Activated CD4-positive, alpha-beta T cell treated with anti-CD3 and anti-CD28 coated beads for 1 hour (primary cell): ENCODE measurements at places on chromosomes 3 and 15.

- DNase-seq, result no peak
Observed at GRCh38 chr3:16028604-16029003, 145.9 kb upstream of the GALNT15 start.

GRCh38 chr3:71001303-71001830, 582.2 kb downstream of the FOXP1 start:
- DNase-seq, result no peak

- DNase-seq, result no peak
Observed at GRCh38 chr3:120472121-120472844, 21.5 kb upstream of the FSTL1 start.

DNA sequence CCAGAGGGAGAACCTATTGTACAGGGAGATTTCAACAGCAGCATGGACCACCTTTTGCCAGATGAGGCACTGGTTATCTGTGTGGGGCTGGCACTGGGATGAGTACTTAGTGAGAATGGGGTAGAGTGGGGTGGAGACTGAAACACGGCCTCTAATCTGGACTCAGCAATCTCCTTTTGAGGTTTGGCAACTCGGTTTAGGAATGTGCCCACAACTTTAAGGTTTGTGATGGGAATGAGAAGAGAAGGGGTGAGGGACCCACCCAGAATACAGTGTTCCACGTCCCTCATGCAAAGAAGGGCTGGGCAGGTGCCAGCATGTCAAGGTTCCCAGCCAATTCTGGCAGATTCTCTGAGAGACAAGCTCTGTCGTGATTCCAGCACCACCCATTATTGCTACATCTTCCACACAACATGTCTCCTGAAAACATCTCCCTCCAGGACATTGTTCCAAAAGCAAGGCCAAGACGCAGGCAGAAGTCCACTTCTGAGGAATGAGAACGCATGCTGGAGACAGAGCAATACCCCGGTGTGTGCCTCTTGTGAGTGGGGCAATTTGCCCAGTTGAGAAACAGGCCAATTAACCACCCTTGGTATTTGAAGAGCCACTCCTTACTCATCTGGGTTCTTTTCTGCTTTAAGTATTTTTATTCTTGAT, 37.5 kb upstream of the CCR4 start:
- DNase-seq, result no peak

DNA sequence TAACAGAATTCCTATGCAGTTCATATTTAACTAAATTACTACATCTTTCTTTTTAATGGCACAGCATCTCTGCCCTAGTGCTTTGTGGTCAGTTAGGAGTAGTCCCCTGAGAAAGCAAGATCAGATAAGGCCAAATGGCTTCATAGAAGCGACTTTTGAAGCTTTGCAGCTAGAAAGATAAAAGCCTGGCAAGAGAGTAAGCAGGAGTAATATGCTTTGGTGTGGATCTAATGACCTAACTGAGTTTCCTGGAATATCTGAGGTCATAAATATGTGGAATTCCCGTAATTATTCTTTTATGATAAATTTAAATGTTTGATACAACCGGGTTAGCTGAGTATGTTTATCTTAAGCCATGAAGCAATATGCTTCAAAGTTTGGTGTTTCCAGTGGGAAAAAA, 374.9 kb upstream of the LRRC3B start:
- DNase-seq, result no peak

GRCh38 chr3:178915365-178915764, 156.2 kb downstream of the ZMAT3 start:
- no peak for DNase-seq

- no peak for DNase-seq
Observed at GRCh38 chr3:75380276-75380771, 283.8 kb upstream of the FRG2C start.

- no peak for DNase-seq
Observed at GRCh38 chr15:63292241-63292640, 14.8 kb downstream of the APH1B start.

DNA sequence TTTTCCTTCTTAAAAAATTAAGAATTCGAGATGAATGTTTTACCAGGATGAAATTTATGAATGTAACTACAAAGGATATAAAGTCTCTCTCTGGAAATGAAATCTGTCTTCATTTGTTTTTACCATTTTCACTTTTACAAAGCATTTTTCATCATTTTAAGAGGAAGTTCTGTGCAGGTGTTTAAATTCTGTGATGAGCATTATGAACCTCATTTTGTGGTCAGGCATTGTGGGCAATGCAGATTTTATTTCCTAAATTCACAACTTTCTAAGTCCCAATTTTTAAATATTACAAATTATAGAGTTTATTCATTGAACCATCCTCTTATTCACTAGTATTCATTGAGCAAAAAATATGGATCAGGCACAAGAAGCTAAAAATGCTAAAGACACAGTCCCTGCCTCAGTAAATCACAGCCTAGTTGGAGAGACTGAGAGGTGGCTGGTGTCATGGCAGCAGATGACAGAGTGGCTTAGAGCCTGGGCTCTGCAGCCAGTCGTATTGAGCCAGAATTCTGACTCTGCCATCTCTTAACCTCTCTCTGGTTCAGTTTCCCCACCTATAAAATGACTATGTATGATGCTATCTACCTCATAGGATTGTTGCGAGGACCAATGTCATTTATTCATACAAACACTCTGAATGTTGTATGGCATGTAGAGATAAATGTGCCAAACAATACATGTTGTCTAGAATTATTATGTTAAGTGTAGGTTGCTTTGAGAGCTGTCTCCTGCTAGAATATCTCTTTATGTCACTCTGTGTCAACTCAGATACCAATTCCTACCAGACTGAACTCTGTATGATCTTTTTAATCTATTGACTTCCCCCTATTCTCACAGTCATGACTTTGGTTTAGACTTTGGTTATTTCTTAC, 7.5 kb upstream of the TGFBR2 start:
- DNase-seq, result no peak

GRCh38 chr3:152835601-152836102, 721 bp downstream of the P2RY1 start:
- no peak for DNase-seq

GRCh38 chr15:99605490-99605931, 39.7 kb downstream of the MEF2A start:
- DNase-seq, result no peak

GRCh38 chr3:312160-312733, 115.7 kb downstream of the CHL1 start:
- no peak for DNase-seq

GRCh38 chr3:30518181-30518864, 88.1 kb upstream of the TGFBR2 start:
- no peak for DNase-seq

GRCh38 chr3:185986198-185986777, 48.5 kb upstream of the TRA2B start:
- no peak for DNase-seq

- DNase-seq, result no peak
Observed at GRCh38 chr3:27723815-27724458, 1.8 kb upstream of the EOMES start.

GRCh38 chr3:58484045-58484721, 7.7 kb upstream of the KCTD6 start:
- DNase-seq, result no peak

- no peak for DNase-seq
Observed at GRCh38 chr3:64369390-64369789, 144.1 kb upstream of the PRICKLE2 start.

GRCh38 chr15:74007820-74008371, 13.4 kb downstream of the PML start:
- DNase-seq, result no peak

DNA sequence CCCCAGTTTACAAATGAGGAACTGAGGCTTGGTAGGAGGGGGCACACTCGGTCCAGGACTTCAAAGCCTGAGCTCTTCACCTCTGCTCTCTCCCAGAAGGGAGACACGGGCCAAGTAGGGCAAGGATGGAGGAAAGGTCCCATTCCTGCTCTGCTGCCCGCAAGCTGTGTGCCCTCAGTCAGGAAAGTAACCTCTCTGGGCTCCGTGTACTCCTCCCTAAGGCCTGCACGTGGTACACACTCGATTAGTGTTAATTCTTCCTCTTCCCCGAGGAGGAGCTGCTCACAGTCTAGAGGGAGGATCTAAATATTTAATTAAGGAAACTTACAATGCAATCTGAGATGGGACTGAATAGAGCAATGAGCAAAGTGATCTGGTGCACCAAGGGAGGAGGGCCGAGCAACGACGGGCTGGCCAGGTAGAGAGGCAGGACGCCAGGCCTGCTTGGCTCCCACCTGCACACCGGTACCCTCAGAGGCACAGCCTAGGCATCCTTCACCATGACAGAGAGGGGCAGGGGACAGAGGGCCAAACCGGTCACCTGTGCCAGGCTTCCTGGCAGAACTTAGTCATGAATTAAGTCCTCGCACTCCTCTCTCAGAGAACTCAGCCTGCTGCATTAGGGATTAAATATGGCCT, 47.2 kb upstream of the IQSEC1 start:
- DNase-seq, result no peak

DNA sequence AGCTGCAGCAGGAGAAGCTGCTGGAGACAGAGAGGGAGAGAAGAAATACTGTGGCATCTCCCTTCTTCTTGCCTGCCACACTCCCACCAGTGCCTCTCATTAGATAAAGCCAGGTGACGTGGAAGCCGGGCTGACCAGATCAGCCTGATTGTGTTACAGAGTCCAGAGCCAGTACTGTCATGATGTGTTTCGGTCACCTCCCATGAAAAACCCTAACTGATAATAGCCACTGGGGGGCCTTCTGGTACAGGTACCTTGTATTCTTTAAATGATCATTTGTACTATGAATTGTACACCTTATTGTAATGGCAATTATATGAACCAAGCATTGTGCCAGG, 125.8 kb upstream of the TMEM108 start:
- no peak for DNase-seq

GRCh38 chr15:78949461-78949860, 4.6 kb upstream of the CTSH start:
- DNase-seq, result no peak

GRCh38 chr3:69558912-69559311, 173.0 kb upstream of the FRMD4B start:
- no peak for DNase-seq

- no peak for DNase-seq
Observed at GRCh38 chr3:24101676-24102168, 156.6 kb downstream of the NR1D2 start.

- no peak for DNase-seq
Observed at GRCh38 chr3:102059145-102059943, 210.0 kb downstream of the NFKBIZ start.

DNA sequence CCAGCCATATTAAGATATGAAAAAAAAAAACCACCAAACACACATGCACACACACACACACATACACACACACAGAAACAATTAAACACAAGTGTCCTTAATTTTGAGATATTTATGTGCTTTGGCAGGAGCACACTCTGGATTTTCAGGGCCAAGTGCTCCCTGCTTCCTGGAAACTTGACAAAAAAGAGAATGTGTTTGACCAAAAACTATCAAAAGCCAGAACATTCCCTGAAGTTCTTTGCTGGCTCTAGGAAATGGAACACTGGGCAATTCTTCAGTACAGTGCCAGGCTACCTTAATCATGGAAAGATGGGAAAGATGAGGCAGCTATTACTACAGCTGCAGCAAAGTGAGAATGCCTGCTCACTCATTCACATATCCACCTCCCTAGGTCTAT, 44.6 kb downstream of the P3H2 start:
- no peak for DNase-seq

DNA sequence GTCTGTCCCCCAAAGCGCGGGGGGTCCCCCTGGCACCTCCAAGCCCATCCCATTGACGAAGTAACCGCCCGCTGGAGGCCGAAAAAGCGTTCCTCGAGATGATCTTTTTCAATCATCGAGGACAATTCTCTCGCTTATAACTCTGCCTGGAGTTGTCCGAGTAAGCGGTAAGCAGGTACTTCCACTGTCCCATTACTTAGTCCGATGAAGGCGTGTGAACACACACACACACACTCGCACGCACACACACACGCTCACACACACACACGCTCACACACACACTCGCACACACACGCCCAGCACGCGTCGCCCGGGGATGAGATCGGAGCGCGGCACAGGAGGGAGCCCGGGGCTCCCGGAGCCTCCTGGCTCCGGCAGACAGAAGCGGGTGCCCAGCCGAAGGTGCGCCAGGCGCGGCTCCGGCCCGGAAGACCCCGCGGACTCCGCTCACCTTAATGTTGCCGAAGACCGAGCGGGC, 430 bp downstream of the SLCO2A1 start:
- DNase-seq, result no peak

DNA sequence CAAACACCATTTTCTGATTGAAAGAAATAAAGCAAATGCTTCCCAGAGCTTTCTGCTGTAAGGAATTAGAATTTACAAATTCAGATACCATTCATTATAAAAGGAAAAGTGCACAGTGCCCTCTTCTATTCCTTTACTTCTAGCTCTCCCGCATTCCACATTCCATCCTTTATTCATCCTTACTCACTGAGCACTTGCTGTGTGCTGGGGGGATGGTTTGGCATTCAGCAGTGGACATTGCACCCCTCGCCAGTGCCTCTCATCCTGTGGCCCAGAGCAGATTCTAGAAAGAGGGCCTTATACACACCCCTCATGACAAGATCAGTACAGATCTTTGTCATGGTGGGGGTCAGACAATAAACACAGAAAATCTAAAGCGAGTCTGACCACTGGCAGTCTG, 73.0 kb downstream of the MGLL start:
- DNase-seq, result no peak

- no peak for DNase-seq
Observed at GRCh38 chr3:189787632-189788031, 156.4 kb downstream of the TP63 start.

DNA sequence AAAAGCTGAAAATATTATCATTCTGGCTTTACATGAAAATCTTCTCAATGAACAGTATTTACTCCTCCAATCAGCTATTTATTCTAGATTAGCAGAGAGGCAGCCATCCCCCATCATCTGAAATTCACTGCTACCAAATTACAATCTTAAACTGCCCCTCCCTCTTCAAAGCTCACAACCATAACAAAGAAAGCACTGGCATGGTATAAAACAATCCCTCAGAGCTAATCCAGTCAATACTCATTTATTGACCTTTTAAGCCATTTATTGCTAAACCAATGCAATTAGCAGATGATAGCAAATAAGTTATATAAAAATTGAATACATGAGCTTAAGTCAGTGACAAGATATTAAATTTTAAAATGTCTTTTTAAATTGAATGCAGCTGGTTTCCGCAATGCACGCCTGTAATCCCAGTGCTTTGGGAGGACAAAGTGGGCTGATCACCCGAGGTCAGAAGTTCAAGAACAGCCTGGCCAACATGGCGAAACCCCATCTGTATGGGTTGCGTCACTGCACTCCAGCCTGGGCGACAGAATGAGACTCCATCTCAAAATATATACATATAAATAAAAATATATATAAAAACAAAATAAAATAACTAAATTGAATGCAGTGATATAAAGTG, 12.1 kb downstream of the SLC4A7 start:
- DNase-seq, result no peak

DNA sequence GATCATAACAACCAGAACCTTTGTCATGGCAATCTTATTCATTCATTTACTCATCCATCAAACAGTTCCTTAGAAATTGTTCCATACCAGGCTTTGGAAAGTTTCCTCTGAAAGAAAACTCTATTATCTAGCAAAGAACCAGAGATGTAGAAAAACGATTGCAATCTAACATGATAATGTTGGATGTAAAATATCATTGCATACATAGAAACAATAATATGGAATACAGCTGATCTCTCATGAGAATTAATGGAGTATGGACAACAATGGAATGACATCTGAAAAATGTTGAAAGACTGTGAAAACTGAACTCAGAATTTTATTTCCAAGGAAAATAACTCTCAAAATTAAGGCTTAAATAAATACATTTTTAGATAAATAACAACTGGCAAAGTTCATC, 665.4 kb downstream of the NLGN1 start:
- no peak for DNase-seq
